ENCODE measurements at places on chromosomes 12 and 14. TPM values are rescaled to one million over a fixed set of nuclear protein-coding genes. Genes with fewer than 3 reads are reported as not detected.
A peak's percentile ranks its signal among the peaks of the same experiment; 100 is the strongest.

- DNase-seq = peak; percentile 27
These were observed 2.2 kb downstream of the TBPL2 start for GRCh38 chr14:55438066-55438683.

DNA sequence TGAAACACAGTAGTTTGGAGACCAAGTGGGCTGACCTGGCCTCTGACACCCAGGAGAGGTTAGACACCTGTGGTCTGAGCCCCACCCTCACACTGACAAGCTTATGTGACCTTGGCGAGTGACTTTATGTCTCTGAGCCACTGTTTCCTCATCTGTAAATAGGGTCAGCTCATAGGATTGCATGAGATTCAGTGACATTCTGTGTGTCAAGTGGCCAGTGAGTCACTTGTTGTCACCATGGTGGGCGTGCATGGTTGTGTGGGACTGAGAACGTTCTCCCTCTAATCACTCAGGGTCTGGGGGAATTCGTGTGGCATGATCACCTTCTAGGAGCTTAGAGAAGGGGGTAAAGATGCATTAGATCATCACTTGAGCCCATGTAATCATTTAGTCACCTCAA lies 146.4 kb downstream of the PHETA1 start:
- no peak for DNase-seq

GRCh38 chr14:21256539-21257393 lies 12.5 kb downstream of the HNRNPC start:
- DNase-seq = no peak

DNA sequence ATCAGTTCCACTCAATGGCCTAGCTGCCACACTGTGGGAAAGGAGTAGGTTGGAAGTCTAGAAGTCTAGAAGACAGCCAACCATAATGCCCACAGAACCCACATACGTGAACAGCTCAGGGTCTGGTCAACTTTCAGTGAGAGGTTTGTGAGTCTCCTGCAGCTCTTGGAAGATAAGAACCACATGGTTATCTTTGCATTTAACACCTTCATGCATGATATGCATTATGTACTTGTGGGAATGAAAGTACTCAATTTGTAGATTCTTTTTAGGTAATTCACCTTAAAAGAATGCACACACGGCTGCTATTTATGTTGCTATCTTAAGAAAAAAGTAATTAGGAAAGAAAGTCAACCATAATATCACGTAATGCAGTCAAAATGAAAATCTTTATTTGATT lies 126.7 kb downstream of the ESRRB start:
- no peak for DNase-seq

DNA sequence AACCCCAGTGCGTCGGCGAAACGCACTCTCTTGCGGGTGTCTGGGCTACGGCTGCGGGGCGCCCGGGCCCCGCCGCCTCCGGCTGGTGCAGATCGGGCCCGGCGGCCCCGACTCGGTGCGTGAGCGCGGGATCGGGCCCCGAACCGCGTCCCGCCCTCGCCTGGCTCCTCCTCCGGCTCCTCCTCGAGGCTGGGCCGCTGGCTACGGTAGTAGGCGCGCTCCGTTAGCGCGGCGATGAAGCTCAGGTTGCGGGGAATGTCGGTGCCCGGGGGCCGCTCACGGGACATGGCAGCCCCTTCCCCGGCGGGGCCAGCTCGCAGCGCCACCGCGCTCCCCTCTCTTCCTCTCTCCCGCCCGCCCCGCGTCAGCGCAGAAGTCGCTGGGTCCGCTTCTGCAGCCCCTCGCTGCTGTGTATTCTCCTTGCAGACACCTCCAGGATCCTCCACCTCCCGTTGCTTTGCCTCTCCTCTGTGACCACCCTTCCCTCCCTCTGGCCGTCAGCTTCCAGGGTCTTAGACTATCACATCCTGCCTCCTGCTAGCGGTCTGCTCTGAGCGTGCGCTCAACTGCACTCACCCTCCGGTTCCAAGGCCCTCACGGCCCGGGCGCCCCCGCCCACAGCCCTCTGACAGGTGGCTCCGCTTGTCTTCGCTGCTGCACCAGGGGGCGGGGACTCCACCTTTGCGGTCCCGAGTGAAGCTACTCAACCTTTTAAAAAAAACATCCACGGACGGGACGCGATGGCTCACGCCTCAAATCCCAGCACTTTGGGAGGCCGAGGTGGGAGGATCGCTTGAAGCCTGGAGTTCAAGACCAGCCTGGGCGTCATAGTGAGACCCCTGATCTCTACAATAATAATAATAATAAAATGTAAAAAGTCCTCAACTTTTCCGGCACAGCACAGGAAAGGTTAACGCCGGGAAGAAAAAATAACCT lies at the start of gene PPP1R3E:
Gene PPP1R3E (minus strand): TSS at position 570 of the 936 bp plus-strand sequence. CDS start 283 bp downstream, at position 287.
- DNase-seq = no peak

GRCh38 chr12:19220852-19221466 lies 91.4 kb downstream of the PLEKHA5 start:
- DNase-seq = no peak

DNA sequence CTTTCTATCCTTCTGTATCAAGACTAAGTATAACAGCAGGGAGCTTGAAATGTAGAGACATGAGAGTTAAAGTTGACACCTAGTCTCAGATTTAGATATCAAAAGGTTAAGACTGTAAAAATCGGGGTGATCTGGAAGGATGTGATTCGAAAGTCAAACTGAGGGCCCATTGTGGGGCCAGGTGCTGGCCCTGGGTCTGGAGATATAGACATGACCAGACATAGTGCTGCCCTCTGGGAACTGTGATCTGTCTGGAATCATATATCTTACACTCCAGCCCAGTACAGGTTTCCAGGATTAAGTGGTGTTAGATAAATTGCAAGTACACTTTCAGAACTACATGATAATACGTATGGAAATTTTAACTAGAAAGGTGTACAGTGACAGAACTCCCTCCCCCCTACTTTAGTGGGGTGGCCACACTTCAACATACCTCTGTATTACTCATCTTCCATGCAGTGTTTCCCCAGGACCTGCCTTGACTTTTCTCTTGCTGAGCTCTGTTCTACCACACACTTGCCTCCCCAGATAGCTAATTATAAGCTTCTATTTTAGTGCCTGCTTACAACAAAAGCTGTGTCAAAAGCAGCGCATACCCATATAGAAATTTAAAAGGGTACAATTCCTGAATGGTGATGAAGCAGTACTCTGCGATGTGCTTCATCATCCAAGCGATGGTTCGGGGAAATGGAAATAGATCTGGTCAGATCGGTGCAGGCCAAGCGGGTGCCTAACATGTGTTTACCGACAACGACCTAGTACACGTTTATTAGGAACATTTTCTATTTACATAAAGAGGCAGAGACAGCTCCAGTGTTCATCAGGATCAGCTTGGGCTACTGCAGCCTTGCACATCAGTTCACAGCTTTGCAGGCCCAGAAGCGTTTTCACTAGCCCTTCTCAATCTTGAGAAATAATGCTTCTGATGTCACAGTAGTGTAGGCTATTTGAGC lies 68.7 kb downstream of the ARF6 start:
- DNase-seq = no peak

GRCh38 chr14:50801706-50802105 lies 29.3 kb downstream of the NIN start:
- no peak for DNase-seq

DNA sequence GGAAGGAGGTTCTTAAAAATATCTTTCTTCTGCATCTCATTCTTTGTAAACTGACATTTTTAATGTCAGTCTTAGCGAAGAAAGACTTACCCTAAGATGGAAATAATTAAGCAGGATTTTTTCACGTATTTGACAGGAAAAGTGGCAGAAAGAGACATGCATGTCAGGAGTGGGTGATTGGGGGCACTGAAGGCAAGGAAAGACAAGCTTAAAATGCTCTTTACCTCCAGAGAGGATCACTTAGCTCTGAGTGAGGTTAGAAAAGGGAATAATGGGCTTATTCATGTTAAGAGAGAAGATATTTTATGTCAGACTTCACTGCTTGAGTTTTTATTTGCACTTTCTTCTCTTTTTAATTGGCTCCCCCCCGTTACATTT lies 1358.2 kb upstream of the TMEM132C start:
- DNase-seq = no peak

DNA sequence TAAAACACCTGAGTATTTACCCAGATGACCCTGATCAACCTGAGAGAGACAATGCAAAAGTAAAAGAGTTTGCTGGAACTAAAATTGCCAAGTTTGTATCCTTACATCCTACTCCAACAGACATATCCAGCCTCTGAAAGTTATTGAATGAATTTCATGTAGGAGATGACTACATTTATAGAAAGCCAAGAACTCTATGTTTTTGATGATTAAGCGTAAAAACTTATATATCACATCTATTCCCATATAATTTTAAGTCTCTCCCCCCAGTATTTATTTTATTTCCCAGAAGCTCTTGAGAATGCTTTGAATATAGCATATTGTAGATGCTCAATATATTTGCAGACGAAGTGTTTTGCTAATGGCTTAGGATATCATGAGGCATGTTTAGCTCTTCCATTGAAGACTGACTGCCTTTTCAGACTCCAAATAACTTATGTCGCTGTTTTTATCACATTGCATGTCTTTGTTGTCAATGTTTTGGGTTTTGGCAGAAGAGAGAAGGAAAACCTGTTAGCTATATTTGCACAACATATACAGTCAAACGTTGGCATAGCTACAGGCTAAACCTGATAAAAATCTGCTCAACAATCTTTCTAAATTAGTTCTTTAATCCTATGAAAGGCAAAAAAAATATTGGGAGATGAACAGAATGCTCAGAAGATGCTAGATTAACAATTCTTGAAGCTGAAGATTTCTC lies 213.6 kb downstream of the DIO2 start:
- no peak for DNase-seq

DNA sequence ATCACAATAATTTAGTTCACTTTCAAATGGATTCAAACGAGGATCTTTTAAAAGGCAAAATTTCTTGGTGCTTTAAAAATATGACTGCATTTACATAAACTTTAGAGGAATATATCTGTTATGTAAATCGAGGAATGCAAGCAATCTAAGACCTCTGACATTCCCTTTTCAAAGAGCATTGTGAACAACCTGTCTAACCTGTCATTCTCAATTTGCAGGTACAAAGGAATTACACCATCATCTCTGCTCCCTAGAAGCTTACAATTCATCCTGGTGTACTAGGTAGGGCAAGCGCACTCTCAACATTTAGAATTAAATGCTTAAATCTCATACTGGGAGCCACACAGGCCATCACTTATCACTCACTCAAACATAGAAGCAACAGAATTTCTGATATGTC lies 35.6 kb downstream of the BMP4 start:
- no peak for DNase-seq

- DNase-seq = no peak
These were observed 111.9 kb upstream of the C14orf180 start for GRCh38 chr14:104467641-104468040.

- DNase-seq = no peak
These were observed 34.3 kb upstream of the NCOR2 start for GRCh38 chr12:124601706-124602105.

DNA sequence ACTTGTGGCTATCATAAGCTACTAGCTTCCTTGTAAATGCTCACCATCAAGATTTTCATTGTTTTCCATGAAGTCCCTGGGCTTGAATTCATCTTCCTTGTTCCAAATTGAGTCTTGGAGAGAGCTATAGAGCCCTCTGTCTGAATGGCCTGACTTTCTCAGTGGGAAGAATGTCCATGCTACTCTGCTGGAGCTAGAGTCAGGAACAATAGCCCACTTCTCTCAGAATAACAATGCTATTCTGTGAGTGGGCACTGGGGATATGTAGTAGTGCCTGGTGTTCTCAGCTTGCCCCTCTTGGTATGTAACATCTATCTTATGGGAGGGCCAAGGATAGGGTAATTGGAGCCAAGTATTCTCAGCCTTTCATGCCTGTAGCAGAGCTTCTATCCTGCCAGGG lies 127.6 kb upstream of the TRHDE start:
- DNase-seq = no peak

DNA sequence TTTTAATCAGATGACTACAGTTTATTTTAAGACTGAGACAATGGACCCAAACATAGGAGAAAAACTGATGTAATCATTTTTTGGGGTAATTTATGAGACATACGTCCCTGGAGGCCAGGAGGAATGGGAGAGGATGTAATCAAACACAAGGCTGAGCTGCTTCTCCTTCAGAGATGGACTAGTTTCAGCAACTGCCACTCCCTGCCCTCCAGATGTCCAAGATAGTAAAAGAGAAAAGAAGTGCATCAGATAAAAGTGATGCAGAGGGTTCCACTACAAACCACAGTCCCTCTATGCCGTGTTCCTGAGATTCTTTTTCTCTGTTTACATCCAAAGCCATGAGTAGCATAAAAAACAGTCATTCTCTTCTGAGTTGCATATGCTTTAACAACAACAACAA lies 101.1 kb downstream of the DACT1 start:
- no peak for DNase-seq

DNA sequence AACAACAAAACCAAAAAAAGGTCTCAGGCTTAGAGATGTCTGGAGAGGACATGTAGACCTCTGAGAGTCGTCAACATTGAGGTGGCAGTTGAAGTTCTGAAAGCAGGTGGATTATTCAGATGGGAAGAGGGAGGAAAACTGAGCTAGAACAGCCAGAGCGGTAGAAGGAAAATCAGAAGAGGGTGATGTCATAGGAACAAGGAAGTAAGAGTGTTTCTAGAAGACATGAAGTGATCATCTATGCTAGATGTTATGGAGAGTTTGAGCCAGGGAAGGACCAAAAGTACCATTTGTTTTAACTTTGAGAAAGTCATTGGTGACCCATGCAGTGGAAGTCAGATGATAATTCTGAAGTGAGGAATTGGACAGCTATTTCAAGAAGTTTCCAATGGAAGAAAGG lies 316.2 kb upstream of the RGS6 start:
- no peak for DNase-seq

- no peak for DNase-seq
These were observed 159.3 kb downstream of the DAD1 start for GRCh38 chr14:22429546-22430294.

Gene HNF1A
- polyA plus RNA-seq = not detected

Gene VRTN
- polyA plus RNA-seq = not detected

Gene RTN1
- 0.63 TPM for polyA plus RNA-seq

Gene RDH12
- polyA plus RNA-seq = not detected

Gene PTPRB
- polyA plus RNA-seq = 0.04 TPM

Gene PLEKHG7
- polyA plus RNA-seq = 0.05 TPM

Gene FAM181A
- not detected for polyA plus RNA-seq

Gene COL2A1
- not detected for polyA plus RNA-seq

Data from AG04450 (cell line).